ENCODE measurements at places on chromosomes 12 and 14. TPM values are rescaled to one million over a fixed set of nuclear protein-coding genes. Genes with fewer than 3 reads are reported as not detected.
A peak's percentile ranks its signal among the peaks of the same experiment; 100 is the strongest.

GRCh38 chr12:11162502-11162901, 8.5 kb upstream of the SMIM10L1 start:
- no peak for DNase-seq

The COX8C gene
- not detected for total RNA-seq

- DNase-seq, result no peak
Observed at GRCh38 chr14:63277591-63278183, 41.0 kb downstream of the GPHB5 start.

GRCh38 chr12:109963743-109964429, 32.3 kb downstream of the GIT2 start:
- no peak for DNase-seq

The E2F7 gene
- total RNA-seq, result 0.30 TPM

- DNase-seq, result no peak
Observed at GRCh38 chr14:93549595-93549994, 118.9 kb downstream of the UNC79 start.

The RNU4-1 gene
- total RNA-seq, result 1,718 TPM

GRCh38 chr14:93759719-93760307, 28.5 kb downstream of the PRIMA1 start:
- peak; percentile 87 for DNase-seq

- DNase-seq, result no peak
Observed at GRCh38 chr14:90263748-90264449, 7.5 kb downstream of the PSMC1 start.

All from aorta (tissue), 5 donors.